ENCODE measurements at places on chromosomes 6 and 20.
A peak's percentile ranks its signal among the peaks of the same experiment; 100 is the strongest.

- DNase-seq, result no peak
Measured at GRCh38 chr20:21575981-21576740, 62.3 kb upstream of the NKX2-2 start.

DNA sequence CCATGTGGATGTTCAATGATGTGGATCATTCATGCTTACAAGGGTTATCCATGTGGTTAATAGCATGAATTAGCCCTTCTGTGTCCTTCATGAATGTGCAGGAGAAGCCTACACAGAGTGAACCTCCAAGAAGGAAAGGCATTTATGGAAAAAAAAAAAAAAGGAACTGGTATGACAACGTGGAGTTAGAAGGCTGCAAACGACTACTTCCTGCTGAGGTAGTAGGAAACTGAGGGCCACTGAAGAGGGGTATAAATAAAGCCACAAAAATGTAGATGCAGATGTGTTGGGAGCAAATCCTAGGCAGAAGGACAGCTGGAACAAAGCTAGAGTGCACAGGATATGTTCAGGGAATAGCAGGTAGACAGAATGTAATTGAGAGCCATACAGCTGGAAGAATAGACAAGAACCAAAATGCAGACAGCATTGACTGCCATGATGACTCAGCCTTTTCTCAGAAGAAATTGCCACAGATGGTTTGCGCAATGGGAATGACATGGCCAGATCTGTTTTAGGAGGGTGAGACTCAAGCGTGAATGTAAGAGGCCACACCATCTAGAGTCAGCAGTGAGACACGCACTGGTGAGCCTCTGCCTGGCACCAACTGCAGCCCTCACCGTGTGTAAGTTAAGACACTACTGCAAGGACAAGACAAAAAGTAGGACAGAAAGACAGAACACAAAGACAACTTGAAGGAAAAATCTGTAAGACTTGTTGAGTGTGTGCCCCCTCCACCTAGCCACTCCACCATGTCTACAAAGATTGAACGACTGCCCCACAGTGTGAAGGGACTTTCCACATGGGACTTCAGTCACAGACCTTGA lies 79.8 kb downstream of the KIF13A start:
- peak; percentile 97 for DNase-seq

GRCh38 chr6:74000666-74001490 lies 304.9 kb downstream of the CD109 start:
- DNase-seq, result peak; percentile 53

DNA sequence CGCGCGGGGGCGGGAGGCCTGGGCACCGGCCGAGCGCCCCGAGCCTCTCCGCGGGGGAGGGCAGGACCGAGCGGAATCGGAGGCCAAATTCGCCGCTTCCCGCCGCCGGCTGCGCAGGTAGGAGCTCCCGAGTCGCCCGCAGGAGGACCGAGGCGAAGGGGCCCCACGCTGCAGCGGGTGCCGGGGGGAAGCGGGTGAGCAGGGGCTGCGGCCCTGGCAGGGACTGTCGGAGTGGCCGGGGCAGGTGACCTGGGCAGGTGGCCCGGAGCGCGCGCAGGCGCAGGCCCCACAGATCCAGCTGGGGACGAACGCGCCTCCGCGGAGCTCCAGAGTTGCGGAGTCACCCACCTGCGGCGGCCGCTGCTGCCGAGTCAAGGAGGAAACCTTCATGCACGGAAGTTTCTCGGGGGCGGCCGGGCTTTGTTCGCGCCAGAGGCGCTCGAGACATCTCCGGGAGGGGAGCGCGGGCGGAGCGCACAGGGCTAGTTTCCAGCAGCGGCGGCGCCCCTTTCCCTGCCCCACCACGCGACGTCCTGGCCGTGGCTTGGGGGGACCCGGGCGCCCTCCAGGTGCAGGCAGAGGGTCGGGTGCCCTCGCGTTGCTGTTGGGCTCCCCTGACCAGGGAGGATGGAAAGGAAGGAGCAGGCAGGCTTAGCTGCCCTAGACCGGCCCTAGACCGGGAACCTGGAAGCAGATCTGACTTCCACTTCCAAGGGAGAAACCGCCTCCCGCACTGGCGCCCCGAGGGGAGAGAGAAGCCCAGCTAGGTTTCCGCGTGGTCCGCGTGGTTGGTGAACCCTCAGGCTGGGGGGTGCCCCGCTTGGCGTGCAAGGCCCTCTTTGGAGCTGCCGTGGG lies 590 bp downstream of the SLCO4A1 start:
- DNase-seq, result peak; percentile 23

DNA sequence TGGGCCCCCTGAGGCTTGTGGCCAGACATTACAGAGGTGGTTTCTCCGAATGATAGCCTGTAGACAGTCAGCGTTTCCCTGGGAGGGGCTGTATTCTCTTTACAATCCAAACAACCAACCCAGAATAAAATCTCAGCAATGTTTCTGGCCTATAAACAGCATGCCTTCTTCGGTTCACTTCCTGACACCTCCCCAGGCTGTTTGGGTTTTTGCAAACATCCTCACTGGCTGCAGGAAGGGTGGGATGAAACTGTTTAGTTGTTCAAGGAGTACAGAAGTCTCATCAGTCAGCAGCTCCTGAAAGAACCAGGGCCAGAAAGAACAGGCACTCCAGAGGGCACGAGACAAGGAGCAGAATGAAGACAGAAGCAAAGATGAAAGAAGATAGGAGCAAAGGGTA lies 350.0 kb downstream of the QKI start:
- peak; percentile 73 for DNase-seq

DNA sequence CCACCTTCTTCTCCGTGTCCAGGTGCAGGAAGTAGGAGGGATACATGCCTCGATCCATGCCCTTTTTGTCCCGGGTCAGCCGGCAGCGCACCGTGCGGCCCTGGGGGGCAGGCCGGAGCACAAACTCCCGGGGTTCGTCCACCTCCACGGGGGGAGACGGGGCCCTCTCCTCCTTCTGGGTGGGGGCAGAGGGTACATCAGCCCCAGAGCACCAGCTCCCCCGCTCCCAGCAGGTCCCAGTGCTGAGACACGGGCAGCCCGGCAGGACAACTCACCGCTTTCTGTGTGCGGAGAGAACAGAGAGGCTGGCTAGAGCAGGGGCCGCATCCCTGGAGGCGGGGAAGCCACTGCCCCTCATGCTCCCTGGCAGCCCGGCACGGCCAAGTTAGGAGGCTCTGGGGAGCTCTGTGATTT lies 6.7 kb downstream of the TULP1 start:
- DNase-seq, result no peak

GRCh38 chr6:119979862-119980261 lies 630.3 kb upstream of the MAN1A1 start:
- peak; percentile 5 for DNase-seq

DNA sequence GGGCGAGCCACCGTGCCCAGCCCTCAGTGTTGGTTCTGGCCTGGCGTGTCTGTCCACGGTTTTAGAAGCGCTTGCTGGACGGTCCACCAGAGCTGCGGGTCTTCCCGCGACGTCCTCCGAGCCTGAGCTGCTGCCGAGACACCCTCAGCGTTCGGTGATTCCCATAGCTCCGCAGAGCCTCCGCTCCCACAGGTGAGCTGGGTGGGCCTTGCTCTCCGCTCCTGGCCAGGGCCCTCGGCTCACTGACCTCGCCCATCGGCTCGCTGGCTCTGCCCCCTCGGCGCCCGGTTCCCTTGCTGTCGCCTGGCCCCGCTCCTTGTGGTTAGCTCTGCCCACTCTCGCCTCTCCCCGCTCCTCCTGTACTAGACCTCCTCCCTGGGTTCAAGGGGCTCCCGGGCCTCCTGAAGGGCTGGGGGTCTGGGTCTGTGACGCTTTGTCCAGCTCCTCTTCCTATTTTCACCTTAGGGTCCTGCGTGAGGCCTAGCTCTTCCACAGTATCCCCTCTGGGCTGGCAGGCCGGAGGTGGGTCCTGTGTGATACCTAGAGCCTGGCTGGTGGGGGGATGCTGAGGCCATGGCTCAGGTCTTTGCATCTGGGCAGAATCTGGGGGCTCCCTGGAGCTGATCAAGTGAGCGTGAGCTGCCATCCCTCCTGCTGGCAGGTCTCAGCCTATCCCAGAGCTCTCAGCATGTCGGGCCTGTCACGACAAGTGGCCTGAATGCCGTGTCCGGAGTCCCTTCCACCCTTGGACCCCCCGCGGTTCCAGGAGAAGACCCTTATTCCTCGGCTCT lies 5.0 kb upstream of the COX4I2 start:
- no peak for DNase-seq

DNA sequence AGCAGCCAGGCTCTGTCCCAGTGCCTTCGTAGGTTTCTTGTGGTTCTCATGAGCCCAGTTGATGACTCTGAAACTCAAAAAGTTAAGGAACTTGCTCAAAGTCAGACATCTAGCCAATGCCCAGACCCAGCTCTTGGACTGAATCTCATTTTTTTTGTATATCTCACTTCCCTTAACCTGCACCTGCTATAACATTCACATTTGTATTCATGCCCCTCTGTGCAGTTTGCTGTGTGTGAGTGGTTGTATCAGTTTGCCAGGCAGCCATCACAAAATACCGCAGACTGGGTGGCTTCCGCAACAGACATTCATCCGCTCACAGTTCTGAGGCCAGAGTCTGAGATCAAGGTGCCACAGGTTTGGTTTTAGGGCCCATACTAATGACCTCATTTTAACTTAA lies 49.9 kb downstream of the IPCEF1 start:
- DNase-seq, result no peak

DNA sequence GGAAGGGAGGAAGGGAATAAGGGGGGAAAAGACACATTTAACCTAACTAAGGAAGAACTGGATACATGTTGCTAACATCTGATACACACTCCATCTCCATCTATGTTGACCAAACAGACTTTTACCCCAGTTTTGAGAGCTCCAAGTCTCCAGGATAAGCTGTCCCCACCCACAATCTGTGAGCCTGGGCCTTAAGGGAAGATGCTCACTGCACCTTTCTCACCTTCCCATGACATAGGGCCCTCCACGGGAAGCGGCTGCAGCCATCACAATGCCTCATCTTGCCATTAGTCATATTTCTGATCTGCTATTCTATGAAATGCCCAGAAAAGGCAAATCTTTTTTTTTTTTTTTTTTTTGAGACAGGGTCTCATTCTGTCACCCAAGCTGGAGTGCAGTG lies 126.6 kb upstream of the SALL4 start:
- no peak for DNase-seq
